T47D (cell line): ENCODE measurements at places on chromosomes 13 and 19.
A peak's percentile ranks its signal among the peaks of the same experiment; 100 is the strongest.

DNA sequence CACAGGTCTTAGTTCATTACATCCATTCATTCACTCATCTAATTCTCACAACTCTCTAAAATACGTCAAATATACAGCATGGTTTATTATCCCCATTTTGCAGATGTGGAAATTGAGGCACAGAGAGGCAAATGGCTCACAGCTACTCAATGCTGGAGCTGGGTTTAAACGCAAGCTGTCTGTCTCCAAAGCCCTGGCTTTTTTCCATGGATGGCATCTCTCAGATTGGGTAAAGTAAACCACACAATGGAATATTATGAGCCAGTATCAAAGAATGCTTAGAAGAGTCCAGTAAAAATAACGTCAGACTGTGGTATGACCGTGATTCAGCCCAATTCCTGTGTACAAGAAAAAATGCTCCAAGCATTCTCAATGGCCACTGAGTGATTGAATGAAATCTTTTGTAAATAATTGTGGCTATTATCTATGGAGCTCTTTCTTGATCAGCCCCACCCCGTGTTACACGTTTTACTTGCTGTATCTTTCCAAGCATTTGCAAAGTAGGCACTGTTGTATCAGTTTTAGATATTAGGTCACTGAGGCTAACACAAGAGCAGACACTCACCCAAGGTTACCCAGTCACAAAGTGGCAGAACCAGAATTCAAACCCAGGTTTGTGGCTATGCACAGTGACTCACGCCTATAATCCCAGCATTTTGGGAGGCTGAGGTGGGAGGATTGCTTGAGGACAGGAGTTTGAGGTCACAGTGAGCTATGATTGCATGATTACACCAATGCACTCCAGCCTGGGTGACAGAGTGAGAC is 5.5 kb upstream of the ACP7 start:
- no peak for DNase-seq

GRCh38 chr19:54047616-54048015 is 16.1 kb downstream of the VSTM1 start:
- DNase-seq: no peak

GRCh38 chr13:111634410-111634809 is 314.0 kb downstream of the TEX29 start:
- DNase-seq: no peak

GRCh38 chr19:33674626-33675367 is 53.0 kb downstream of the CHST8 start:
- DNase-seq: no peak

GRCh38 chr13:98452851-98453843 is 123.8 kb downstream of the STK24 start:
- DNase-seq: no peak

- DNase-seq: no peak
Observed at GRCh38 chr19:2490659-2491058, 14.7 kb downstream of the GADD45B start.

DNA sequence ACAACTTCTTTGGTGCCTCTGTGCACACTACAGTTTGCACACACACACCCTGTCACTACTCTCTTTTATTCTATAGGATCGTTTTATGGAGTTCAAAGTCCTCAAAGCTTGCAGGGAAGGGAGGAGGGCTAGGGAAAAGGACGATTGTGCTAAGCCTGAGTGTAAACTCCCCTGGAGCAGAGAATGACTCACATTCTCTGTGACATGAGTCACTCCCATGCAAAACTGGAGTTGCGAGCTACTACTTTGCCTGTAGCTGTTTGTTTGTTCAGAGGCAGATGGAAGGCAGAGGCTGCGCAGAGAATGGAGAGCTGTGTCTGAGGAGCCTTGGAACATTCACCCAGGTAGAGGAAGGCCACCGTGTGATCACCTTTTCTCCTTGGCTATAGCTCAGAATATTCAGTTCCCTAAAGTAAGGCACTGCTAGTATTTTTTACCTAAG is 80.5 kb upstream of the MBNL2 start:
- DNase-seq: peak; percentile 46

DNA sequence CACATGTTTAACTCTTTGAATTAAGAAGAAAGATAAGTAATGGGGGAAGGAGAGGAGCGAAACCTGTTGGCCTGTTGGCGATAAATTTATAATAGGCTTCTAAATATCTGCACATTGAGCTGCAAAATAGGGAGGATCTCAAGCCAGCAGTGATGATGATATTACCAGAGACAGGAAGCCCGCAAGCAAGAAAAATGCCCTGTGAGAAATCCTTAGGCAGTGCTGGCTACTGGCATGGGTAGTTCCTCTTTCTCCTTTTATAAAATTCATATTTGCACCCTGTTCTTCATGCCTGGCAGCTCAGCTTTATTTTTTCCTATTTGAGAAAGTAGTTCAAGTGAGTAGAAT is 858 bp upstream of the USP12 start:
- no peak for DNase-seq

GRCh38 chr13:110683203-110683883 is 22.6 kb downstream of the CARS2 start:
- peak; percentile 49 for DNase-seq

DNA sequence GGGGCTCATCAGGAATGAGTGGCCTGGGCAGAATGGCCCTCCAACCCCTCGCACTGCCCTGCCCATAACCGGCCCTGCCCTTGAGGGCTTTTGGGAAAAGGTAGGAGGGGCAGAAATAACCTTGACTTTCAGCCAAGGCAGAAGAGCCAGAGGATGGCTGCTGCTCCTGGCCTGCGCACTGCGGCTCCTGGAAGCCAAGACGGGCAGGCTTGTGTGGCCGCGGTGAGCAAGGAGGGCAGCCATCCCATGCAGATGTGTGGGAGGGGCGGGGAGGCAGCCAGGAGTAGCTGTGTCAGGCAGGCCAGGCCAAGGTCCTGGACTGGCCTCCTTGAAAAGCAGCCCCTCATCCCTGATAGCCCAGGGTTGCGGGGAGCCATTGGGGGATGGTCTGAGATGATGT is 57.6 kb upstream of the URI1 start:
- no peak for DNase-seq

GRCh38 chr19:23946569-23946968 is 31.9 kb downstream of the ZNF726 start:
- no peak for DNase-seq

DNA sequence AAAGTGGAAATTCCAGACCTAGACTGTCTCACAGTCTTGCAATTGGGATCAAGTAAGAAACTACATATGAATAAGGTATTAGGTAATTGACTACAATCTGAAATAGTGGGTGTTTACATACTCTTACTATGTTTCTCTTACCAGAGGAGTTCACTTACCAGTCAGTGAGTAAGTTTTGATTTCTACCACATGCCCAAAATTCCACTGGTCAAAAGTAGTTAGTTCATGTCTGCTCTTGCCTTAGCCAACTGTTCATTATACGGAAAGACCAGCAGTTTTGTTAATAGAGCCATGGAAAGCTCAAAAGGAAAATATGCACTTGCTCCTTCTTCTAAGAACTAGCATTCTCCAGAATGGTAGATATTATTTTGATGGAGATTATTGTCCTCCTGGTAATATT is 490.8 kb downstream of the RFC3 start:
- no peak for DNase-seq

GRCh38 chr13:79060216-79060615 is 345.8 kb downstream of the RBM26 start:
- DNase-seq: no peak

- DNase-seq: peak; percentile 87
Observed at GRCh38 chr19:17766543-17767131, 15.4 kb downstream of the FCHO1 start.

DNA sequence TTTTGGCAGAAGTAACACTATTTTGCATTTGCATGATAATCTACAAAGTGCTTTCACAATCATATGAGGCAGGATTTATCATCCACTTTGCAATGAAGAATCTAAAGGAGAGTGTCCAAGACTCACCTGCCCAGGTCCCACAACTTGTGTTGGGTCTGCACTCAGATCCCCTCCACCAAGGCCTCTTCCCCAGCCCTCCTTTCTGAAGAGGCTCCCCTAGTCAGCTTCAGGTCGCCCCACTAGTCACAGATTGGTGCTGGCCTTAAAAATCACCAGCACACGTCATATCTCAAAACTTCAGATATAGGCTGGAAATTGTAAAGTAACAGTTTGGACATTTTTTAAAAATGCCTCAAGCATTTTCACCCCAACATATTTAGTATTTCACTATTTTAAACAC is 17.5 kb downstream of the ATP7B start:
- DNase-seq: no peak

- DNase-seq: no peak
Observed at GRCh38 chr13:30750036-30750435, 14.7 kb downstream of the ALOX5AP start.

- DNase-seq: no peak
Observed at GRCh38 chr19:55640043-55640576, 692 bp upstream of the ZNF580 start.

DNA sequence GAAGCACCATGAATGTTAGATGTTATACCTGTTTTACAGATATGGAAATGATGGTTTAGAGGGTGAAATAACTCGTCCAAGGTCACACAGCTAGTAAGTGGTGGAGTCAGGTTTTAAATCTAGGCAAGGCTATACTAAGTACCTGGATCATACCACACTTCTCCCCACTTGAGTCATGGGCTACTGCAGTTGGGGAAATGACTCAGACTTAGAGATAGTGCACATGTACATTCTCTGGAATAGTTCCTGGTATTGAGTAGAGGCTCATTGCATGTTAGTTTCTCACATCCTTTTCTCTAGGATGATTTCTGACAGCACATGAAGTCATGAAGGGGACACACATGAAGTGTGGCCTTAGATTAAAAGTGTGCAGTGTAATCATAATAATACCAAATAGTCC is 76.2 kb upstream of the TNFSF11 start:
- DNase-seq: no peak

DNA sequence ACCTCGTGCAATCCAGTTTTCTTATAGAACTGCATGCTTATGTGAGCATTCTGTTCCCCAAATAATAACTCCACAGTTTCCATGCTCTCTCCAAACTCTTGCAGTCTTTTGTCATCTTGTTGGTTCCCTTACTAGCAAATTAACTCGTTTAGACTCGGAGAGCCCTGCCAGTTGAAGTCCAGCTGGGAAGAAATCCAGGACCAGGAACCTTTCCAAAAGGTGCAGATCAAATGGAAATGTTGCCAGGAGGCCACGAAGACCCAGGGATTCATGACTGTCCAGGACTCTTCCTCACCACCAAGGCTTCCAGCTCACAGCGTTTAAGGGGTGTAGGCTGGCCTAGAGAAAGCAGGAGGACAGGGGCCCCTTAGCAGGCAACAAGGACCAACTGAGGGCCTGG is 2.1 kb upstream of the TDRD12 start:
- no peak for DNase-seq

DNA sequence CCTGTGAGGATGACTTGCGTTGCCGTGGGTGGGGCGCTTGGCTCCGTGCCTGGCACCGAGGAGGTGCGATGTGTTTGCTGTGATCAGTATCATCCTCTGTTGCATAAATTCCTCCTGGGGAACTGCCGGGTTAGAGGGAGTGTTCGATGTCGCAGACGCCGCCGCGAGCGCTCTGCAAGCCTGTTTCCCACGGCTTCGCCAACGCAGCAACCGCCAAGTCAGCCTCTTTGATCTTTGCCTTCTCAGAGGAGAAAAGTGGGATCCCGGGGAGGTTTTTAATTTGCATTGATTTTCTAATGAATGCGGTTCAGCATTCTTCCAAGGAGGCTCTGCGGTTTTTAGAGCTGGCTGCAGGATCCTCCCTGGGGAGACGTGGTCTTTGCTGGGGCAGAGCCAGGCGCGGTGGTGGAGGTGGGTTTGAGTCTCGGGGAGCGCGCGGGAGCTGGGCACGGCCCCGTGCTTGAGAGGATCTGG is 7.6 kb downstream of the GPR32 start:
- DNase-seq: no peak

GRCh38 chr19:37077501-37077933 is 716 bp upstream of the ZNF420 start:
- DNase-seq: no peak

GRCh38 chr13:33945477-33945876 is 127.5 kb downstream of the RFC3 start:
- DNase-seq: no peak

GRCh38 chr19:31292639-31293185 is 56.5 kb downstream of the TSHZ3 start:
- DNase-seq: no peak

- no peak for DNase-seq
Observed at GRCh38 chr19:9913237-9914000, 22.9 kb downstream of the OLFM2 start.

DNA sequence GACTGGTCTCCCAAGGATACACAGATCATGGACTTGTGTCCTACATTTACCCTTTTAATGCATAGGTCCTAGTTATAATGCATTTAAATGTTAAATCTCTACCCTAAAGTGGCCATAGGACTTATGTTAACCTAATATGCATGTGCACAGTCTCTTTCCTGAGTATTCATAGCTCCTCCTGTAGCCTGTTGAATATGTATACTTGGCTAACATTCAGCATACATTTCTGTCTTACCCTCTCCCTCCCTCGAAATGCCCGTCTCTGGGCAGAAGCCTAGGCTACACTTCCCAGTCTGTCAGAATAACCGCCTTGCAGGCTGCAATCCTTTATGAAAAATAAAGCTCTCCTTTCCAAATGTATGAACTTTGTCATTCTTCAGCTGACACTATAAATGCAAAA is 13.9 kb downstream of the ZFP82 start:
- no peak for DNase-seq

- peak; percentile 50 for DNase-seq
Observed at GRCh38 chr19:51727349-51727880, 3.6 kb upstream of the HAS1 start.

- DNase-seq: peak; percentile 28
Observed at GRCh38 chr19:13906521-13906904, 512 bp downstream of the CC2D1A start.

DNA sequence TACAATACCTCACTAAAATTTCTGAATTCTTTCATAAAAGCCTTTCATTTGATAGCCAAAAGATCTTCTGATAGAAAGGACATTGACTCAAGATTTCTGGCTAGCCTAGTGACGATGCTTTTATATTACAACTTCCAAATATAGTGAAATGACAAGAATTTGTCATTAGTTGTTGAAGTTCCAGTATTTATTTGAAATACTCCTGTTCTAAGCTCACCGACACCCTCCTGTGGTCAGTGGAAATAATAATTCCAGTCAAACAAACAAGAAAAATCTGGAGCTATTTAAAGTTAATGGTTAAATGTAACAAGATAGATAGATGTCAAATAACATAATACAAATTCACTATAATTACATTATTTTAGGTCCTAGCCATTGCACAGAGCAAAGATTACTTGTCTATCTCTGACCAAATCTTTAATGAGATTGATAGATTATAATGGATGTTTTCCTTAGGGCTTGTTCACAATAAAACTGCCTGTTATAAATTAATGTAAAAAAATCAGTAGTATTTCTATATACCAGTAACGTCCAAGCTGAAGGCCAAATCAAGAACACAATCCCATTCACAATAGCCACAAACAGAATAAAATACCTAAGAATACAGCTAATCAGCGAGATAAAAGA is 195.5 kb downstream of the RGCC start:
- peak; percentile 56 for DNase-seq
